ENCODE measurements at places on chromosomes 11 and 22.

GRCh38 chr11:76567261-76567660, 103.3 kb downstream of the LRRC32 start:
- no peak for DNase-seq

GRCh38 chr11:68035266-68035876, 3.5 kb upstream of the TCIRG1 start:
- no peak for DNase-seq

GRCh38 chr11:73636249-73636648, 10.1 kb upstream of the PLEKHB1 start:
- DNase-seq, result no peak

GRCh38 chr11:104225047-104225446, 61.1 kb upstream of the PDGFD start:
- DNase-seq, result no peak

- no peak for DNase-seq
These were observed 33.1 kb upstream of the TSPAN18 start for GRCh38 chr11:44693654-44694119.

- no peak for DNase-seq
These were observed 406.5 kb upstream of the CHORDC1 start for GRCh38 chr11:90629229-90629806.

- DNase-seq, result no peak
These were observed 189.8 kb downstream of the KIRREL3 start for GRCh38 chr11:126810776-126811175.

DNA sequence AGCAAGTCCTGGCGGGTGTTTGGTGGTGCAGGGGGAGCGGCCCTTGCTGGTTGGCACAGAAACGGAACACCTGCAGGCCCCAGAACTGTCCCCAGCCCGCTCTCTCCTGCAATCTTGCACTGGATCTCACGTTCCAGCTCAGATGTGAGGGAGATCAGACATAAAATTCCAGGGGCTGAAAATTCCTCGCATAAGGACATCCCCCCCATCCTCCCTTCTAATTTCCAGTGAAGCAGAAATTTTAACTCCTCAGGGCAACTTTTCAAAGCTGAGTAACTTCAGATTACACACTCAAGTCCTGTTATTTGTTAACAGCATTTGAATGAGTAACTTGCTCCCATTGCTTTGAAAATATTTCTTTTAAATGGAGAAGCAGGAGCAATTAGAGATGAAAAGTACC, 40.3 kb upstream of the RASSF10 start:
- no peak for DNase-seq

GRCh38 chr22:27406389-27406861, 395.1 kb downstream of the MN1 start:
- no peak for DNase-seq

GRCh38 chr22:37471727-37472417, 14.3 kb downstream of the MFNG start:
- no peak for DNase-seq

DNA sequence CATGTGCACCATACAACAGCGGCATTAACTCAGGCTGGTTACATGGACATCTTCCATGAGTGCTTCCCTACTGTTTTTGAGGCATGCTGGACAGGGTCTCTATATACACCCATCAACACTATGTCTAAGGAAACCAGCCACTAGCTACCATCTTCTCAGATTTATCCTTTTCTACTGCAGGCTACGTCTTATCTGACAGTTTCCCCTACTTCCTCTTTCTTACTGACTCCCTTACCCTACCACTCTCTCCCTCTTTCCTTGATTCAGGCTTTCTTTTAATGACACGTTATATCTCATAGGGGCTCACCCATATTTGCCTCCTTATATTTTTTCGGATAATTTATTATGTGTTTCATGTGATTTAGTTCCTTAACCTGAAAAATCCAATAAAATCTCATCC, 41.8 kb downstream of the DDI1 start:
- no peak for DNase-seq

DNA sequence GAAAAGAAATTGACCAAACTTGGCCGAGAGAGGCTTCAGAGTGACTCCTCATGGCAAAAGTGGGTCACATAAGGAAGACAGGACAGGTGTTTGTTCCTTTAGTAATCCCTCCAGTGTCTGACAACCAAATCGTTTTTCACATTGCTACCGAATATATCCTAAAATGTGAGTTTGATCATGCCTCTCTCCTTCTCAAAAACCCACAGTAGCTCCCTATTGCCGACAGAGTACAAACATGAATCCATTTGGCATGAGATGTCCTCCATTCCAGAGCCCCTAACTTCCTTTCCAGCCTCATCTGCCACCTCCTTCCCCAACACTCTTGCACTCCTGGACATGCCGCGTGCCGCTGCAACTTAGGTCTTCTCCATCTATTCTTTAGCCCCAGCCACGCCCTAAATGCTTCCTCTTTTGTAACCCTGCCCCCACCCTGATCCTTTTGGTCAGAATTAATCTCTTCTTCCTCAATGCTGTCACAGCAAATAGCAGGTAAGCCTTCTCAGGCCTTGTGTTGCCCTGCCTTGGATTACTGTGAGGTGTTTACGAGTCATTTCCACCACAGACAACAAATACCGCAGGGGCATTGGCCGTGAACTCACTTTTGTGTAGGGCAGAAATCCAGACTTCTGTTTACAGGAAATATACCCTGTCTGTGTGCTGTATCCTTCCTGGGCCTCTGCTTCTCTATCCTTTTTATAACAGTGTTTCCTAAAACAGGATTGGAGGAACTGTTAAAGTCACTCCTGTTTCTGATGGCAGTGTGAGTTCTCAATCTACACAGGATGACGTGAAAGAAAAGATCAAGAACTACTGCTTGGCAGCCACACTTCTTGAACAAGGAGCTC, 66.0 kb upstream of the FTH1 start:
- no peak for DNase-seq

DNA sequence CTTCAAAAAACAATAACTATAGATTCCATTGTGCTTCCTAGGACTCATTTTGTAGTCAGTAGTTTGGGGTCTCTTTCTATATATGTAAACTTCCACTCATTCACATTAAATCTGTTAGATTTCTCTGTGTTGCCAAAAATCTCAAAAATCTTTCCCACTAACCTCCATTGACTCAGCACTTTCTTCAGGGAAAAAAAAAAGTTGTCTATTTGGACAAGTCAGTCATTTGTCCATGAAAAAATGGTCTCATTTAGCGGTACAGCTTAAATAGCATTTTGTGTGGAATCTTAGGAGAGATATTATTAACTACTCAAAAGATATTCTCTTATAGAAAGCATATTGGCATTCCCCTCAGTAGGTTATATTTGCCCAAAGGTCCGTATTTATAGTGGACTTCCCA, 81.9 kb downstream of the PPP2R1B start:
- no peak for DNase-seq

DNA sequence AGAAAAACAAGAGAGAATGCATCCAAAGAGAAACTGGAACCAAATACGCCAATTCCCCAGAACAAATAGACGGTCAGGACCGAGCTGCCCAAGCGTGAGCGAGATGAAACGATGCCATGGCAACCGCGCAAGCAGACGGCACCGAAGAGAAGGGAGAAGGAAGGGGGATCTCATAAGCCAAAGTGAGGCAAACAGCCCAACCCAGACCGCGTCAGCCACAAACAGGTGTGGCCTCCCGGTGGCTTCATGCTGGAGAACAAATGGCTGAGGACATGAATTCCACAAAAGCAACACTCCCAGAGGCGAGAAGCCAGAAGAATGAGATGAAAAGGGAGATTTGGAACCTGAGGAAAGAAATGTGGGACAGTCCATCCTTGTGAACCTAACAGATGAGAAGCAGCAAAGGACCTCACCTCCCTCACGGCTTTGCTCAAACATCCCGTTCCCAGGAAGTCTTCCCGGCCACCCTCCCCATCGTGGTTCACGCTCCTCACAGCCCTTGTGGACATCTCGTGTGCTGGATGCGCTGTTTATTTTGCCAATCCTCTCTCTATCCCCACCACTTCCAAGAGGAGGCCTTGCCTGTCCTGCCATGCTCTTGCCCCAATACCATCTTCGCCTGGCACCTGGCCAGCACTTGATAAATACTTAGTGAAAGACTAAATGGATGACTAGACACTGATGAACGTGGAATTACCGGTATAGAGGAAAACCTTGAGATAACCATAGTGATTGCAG, 89.1 kb upstream of the RTL6 start:
- peak; percentile 38 for DNase-seq

DNA sequence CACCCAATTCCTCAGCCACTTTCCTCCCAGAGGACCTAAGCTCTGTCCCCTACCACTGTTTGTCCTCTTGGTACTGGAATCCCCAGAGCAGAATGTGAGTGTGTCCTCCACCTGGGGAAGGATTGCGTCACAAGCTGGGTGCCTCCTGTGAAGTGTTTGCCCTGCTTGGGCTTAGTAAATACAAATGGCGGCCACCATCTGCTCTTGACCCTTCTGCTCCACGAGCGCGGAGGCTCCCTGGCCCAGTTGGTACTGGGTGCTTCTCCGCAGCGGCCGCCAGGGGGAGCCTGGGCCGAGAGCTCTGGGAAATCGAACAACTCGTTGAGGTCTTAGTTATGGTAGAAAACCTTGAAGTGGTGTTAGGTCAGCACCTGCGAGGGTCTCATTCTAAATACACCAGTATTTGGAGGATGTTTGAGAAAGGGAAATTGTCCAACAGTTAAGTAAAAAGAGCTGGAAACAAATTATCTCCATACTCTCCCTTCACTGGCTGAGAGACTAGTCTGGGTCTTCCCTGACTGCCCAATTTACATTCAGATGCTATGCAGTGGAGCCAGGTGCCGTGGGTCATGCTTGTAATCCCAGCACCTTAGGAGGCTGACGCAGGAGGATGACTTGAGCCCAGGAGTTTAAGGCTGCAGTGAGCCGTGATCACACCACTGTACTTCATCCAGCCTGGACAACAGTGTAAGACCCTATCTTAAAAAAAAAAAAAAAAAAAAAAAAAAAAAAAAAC, 74.6 kb upstream of the TEAD1 start:
- peak; percentile 65 for DNase-seq

- no peak for DNase-seq
These were observed 57.4 kb downstream of the BUD13 start for GRCh38 chr11:116715383-116715782.

DNA sequence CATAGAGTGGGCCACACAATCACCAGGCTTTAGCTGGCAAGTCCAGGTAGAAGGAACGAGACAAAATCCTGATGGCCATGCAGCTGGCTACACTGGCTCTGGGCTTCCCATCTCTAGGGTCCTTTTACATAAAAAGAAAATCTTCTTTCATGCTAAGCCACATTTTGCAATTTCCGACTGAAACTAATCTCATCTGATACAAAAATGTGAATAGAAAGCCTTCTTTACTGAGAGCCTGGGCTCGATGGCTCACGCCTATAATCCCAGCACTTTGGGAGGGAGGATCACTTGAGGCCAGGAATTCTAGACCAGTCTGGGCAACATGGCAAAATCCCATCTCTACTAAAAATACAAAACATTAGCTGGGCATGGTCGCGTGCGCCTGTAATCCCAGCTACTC, 67.2 kb downstream of the MICAL3 start:
- no peak for DNase-seq

DNA sequence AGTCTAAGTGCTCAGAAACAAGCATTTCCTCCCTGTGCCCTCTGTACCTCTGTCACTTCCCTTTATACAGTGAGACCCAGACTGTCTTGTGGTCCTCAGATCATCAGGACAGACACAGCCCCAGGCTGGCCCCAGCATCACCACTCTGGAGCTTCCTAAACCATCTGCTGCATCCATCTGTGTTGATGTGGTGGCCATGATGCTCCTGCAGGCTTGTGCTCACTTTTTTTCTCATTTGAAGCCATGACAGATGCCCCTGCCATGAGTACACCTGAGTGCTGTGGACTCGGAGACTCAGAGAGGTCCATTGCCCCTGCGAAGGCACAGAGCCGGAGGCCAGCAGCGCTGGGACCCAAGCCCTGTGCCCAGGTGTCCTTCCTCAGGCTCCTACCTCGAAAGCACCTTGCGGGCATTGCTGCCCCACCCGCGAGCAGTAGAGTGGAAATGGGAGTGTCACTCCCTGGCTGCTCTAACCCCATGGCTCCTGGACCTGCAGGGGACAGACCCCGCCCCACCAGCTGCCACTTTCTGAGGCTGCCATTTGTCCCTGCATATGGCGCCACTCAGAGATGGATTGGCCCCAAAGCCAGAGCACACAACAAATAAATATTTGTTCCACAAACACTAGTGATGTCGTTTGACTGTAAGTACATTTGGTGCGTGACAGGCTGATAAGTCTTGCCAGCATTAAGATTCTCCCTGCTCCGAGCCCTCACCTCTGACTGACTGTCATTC, 593.5 kb downstream of the TBC1D22A start:
- DNase-seq, result no peak

Data from GM12865 (cell line).